ENCODE measurements at places on chromosomes 16 and 17.

- no peak for DNase-seq
Measured at GRCh38 chr17:37079065-37079708, 130.4 kb downstream of the AATF start.

GRCh38 chr16:80459966-80460365, 80.8 kb upstream of the DYNLRB2 start:
- no peak for DNase-seq

- DNase-seq, result no peak
Measured at GRCh38 chr16:15906439-15906838, 18.0 kb upstream of the CEP20 start.

GRCh38 chr17:62827746-62828485, 19.8 kb upstream of the MARCHF10 start:
- DNase-seq, result peak; percentile 72

DNA sequence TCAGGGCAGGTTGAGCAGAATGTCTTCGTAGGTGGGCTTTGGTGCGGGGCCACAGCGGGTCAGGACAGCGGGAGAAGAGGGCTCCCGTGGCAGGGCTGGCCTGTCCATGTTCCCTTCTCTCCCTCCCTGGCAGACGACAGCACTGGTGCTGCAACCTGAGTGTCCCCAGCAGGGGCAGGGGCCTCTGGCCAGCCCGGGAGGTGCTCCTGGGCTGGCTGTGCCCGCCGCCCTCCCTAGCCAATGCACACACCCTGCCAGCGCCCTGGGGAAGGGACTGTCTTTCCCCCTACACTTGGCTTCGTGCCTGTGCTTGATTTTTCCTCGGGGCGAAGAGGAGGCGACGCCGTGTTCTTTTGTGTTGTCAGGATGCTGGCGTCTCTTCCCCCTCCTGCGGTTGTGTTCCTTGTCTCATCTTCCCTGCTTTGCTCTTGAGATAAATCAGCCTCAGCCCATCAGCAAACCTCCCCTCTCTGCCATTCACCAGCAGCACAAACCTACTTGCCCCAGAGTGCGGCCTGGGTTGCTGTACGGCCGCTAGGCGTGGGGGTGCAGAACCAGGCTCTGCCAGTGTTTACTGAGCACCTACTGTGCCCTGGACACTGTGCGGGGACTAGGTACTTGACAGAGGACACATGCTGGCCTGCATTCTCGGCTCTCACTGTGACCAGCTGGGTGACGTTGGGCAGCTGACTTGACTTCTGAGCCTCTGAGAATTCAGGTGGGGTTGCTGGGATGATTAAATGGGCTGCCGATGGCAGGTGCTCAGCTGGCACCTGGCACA, 237.3 kb upstream of the CIBAR2 start:
- no peak for DNase-seq

- DNase-seq, result peak; percentile 43
Measured at GRCh38 chr16:69386596-69386995, 789 bp upstream of the TERF2 start.

GRCh38 chr17:76700270-76700616, 10.5 kb downstream of the MXRA7 start:
- DNase-seq, result no peak

DNA sequence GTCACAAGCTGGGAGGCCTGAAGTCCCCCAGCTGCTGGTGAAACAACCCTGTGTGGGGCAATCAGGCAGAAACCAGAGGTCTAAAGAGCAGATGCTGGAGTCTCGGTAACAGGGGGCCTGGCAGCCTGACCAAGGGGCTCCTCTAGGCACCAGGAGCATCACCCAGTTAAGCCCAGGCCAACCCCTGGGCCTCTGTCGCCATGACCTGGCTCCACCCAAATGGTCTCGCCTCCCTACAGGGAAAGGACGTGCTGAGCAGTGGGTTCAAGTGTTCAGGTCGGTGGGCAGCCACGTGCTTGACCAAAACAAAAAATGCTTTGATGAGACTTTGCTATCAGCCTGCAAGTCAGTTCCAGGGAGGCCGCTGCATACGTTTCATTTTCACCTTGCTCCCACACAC, 240.3 kb downstream of the ZNF423 start:
- no peak for DNase-seq

DNA sequence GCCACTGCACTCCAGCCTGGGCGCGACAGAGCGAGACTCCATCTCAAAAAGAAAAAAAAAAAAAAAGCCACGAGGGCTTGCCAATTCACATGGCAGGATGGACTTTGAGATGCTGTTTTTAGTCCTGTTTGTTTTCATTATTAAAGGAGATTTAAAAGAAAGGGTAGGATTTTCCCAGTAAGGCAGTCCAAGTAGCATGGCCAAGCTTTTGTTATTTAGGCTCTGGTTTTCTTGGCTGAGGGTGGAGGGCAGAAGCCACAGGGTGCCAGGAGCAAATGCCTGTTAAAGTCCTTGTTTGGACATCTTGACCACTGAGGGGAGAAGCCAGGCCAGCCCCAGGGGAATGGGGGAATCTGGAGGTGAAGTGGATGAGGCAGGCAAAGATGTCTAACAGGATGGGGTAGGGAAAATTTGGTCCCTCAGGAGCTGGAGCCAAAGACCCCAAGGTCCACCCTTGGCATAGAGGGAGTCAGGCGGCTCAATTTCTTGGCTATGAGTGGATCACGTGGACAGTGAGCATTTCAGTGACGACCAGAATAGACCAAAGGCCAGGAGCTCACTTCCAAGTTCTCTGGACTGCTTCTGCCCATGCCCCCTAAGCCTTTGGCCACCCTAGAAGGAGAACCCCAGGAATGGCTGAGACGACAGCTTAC, 20.8 kb upstream of the PLLP start:
- DNase-seq, result no peak

GRCh38 chr17:80786887-80787286, 204.8 kb upstream of the CHMP6 start:
- DNase-seq, result no peak

DNA sequence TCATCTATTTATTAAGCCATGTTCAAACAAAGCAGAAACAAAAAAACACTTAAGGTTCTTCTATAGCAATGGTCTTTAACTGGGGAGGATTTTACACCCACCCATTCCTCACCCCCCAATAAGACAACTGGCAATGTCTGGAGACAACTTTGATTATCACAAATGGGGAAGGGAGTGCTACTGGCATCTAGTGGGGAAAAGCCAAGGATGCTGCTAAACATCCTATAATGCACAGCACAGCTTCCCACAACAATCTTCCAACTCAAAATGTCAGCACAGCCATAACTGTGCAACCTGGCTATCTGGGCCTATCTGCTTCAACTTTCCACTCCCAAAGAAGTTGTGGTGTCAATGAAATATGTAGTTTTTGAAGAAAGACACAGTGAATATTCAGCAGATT, 1044.4 kb downstream of the CDH8 start:
- no peak for DNase-seq

DNA sequence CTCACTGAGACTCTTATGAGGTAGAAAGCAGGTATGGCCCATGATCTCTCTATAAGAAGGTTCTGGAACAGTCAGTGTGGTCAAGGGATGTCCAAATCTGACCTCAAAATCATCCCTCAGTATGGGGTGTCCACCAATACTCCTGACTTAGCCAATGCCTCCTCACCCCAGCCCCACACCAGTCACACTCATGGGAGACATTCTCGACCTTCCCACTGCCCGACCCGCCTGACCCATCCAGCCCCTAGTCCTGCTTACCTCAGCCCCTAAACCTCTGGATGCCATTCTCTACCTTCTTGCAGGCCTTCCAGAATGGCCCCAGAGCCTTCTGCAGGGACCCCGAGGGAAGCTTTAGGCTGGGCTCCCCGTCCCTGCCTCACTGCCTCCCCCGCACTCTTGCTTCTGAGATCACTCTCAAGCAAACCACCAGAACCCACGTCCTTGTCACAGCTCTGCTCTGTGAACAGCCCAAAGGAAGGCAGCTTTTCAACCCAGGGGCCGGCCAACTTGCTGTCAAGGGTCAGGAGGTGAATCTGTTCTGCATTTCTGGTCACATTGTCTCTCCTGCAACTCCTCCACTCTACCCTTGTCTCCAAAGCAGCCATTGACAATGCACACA, 44.9 kb upstream of the RBFOX3 start:
- no peak for DNase-seq

GRCh38 chr16:80940069-80940856, 66.4 kb downstream of the CMC2 start:
- DNase-seq, result no peak

- peak; percentile 21 for DNase-seq
Measured at GRCh38 chr16:15494236-15494635, 59.8 kb downstream of the BMERB1 start.
